Mesendoderm (in vitro differentiated cells): ENCODE measurements at places on chromosomes 7 and 10.

DNA sequence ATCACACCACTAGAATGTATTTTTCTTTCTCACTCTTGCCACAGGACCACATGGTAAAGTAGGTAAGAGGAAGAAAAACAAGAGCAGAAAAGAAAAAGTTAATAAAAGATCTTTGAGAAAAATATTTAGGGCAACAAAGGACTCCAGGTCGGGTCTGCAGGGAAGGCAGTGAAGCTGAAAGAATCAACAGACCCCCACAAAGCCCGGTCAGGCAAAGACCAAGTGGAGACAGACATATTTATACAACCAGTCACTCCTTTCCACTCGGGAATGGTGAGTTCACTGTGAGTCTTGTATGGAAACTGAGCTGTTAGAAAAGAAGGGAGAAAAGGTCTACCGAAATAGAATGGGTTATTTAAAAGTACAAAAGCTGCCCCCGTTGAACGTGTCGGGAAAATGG is 28.0 kb downstream of the RSU1 start:
- no peaks in the 10 kb centered on the region for H3K4me1 ChIP-seq
- H3K27me3 ChIP-seq, result no peaks in the 10 kb centered on the region
- H3K4me3 ChIP-seq, result no peak overlapping the region
- H3K27ac ChIP-seq, result no peak overlapping the region
- H3K36me3 ChIP-seq, result no peaks in the 10 kb centered on the region
- no peak for DNase-seq

DNA sequence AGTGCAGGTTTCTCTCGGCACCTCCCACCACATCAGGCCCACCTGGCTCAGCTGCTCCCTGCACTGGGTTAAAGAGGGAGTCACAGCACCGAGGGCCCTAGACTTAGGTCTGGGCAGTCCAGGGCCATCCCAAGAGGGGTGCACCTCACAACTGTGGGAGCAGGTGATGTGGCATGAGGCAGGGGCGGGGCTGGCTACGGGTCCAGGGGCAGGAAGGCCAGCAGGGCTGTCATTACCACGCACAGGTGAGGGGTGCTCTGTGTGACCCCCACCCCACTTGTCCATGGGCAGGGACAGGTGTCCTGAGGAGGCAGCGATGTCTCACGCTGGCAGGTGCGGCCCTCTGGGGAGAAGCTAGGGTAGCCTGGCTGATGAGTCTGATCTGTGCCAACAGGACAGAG is 40.5 kb upstream of the DPYSL4 start:
- H3K4me3 ChIP-seq, result no peak overlapping the region
- H3K27ac ChIP-seq, result no peak overlapping the region
- H3K4me1 ChIP-seq, result no peaks in the 10 kb centered on the region
- peak; percentile 32 for DNase-seq

- H3K4me3 ChIP-seq, result no peak overlapping the region
- peaks cover 4% of the 10 kb centered on the region for H3K4me1 ChIP-seq
- no peak for DNase-seq
- H3K36me3 ChIP-seq, result no peaks in the 10 kb centered on the region
Measured at GRCh38 chr10:62694537-62695126, 109.9 kb upstream of the ADO start.

- DNase-seq, result peak; percentile 70
- H3K27me3 ChIP-seq, result no peaks in the 10 kb centered on the region
- H3K27ac ChIP-seq, result no peak overlapping the region
- H3K36me3 ChIP-seq, result no peaks in the 10 kb centered on the region
- H3K4me3 ChIP-seq, result no peak overlapping the region
Measured at GRCh38 chr7:78226059-78226719, 427.6 kb downstream of the PHTF2 start.

GRCh38 chr10:77180794-77181193 is 456.8 kb downstream of the KCNMA1 start:
- no peak for DNase-seq
- no peaks in the 10 kb centered on the region for H3K36me3 ChIP-seq
- H3K27me3 ChIP-seq, result no peaks in the 10 kb centered on the region
- no peak overlapping the region for H3K27ac ChIP-seq

GRCh38 chr7:104207348-104207730 is 474 bp downstream of the ORC5 start:
- no peaks in the 10 kb centered on the region for H3K4me1 ChIP-seq
- no peaks in the 10 kb centered on the region for H3K27me3 ChIP-seq
- DNase-seq, result peak; percentile 32
- H3K4me3 ChIP-seq, result peak overlapping the region; percentile 92
- H3K27ac ChIP-seq, result no peak overlapping the region

GRCh38 chr10:95245425-95246055 is 45.3 kb downstream of the PDLIM1 start:
- H3K36me3 ChIP-seq, result peaks cover 6% of the 10 kb centered on the region
- H3K27me3 ChIP-seq, result no peaks in the 10 kb centered on the region
- no peak overlapping the region for H3K27ac ChIP-seq
- H3K4me3 ChIP-seq, result no peak overlapping the region
- peaks cover 7% of the 10 kb centered on the region for H3K4me1 ChIP-seq

DNA sequence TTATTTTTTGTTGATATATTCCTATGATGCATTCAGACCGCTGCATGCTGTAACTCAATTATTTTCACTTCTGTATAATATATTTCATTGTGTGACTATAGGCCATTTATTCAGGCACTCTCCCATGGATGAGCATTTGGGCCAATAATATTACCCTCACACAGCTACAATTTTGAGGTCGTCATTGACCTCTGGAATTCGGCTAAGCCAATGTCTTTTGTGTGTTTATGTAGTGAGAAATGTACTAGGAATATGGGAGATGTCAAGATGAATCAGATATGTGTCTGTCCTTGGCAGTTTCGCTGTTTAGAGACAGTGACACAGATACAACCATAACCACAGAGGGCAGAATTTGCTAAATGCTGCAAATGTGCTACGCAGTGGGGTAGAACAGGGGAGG is 474.2 kb downstream of the ADRA2A start:
- no peaks in the 10 kb centered on the region for H3K27me3 ChIP-seq
- no peaks in the 10 kb centered on the region for H3K36me3 ChIP-seq
- H3K27ac ChIP-seq, result no peak overlapping the region
- no peak overlapping the region for H3K4me3 ChIP-seq
- no peaks in the 10 kb centered on the region for H3K4me1 ChIP-seq

DNA sequence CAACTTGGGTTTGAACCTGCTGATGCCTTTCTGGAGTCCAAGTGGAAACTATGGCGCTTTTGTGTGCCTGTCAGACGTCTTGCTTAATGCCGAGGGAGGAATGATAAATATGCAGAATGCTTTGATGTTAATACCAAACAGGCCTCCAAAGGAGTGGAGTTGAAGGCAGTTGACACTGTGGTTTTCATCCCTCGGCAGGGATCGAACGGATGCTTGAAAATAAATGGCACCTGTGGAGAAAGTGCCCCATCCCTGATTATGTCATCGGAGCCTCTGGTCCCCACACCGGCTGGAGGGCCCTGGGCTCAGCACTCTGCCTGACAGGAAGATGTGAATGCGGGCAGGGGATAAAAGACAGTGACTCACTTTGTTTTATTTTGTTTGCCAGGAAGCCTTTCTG is 148.7 kb upstream of the GPR26 start:
- no peaks in the 10 kb centered on the region for H3K36me3 ChIP-seq
- peak; percentile 26 for DNase-seq
- H3K4me1 ChIP-seq, result peaks cover 3% of the 10 kb centered on the region
- no peak overlapping the region for H3K27ac ChIP-seq

DNA sequence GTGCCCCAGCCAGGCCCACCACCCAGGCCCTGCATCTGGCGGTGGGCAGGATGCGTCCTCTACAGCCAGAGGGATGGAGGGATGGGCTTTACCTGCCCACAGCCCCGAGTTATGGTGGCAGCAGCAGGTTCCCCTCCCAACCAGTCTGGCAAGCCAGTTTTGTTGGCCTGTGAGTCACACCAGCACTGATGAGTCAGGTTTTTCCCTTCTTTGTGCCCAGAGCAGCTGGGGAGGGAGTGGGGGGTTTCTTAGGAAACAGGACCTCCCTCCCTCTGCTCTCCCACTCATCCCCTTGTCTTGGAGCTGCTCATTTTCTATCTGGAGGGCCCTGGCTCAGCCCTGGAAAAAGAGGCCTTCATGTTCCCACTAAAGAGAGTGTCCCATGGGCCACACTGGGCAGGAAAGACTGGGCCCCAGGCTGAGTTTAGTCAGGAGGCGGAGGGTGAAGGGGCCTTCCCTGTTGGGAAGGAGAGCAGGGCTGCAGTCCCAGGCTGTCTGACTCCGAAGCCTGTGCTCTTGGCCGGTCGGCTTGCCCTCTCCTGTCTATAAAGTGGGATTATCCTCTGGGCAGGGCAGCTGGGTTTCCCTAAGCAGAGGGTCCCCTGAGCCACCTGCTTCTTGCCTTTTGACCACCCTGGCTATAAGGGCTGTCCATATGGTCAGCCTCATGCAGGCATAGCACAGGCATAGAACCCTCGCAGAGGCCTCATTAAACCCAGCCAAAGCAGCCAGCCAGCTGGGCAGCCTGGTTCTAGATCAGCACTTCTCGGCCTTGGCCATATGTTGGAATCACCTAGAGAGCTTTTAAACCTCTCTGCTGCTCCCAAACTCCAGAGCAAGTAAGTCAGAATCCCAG is 30.2 kb upstream of the ANKRD2 start:
- peak overlapping the region; percentile 41 for H3K27ac ChIP-seq
- H3K27me3 ChIP-seq, result no peaks in the 10 kb centered on the region
- no peak overlapping the region for H3K4me3 ChIP-seq
- no peaks in the 10 kb centered on the region for H3K36me3 ChIP-seq

DNA sequence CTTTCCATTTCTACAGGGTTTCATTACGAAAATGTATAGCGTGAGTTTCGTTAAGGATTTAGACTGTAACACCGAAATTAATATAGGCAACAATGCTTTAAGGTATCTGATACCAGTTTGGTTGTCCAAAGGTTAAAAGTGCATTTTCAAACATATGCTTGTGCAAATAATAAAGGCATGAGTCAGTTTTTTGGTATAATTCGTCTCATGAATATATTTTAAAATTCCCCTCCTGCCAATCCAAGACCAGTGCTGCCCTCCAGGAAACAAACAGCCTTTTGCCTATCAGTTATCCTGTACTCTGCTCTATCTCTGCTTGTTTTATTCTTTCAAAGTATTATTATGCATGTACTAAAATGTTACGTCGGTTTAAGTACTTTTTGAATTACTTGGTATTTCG is 2.0 kb downstream of the LCOR start:
- no peaks in the 10 kb centered on the region for H3K36me3 ChIP-seq
- no peaks in the 10 kb centered on the region for H3K27me3 ChIP-seq
- no peak for DNase-seq
- no peak overlapping the region for H3K4me3 ChIP-seq
- no peaks in the 10 kb centered on the region for H3K4me1 ChIP-seq

DNA sequence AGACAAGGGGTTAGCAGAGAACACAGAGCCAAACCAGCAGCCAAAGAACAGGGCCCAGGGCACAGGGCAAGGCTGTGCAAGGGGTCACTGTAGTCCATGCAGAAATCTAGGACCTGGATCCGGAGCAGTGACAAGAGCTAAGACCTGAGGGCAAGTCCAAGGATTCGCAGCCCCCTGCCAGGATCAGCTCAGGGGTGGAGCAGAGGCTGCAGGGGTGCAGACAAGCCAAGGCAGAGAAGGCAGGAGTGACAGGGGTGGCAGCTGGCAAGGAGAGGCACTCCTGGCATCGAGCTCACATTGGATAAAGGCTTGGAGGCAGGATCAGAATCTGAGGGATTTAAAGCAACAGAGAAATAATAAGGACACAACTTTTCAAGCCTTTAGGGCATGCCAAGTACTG is 80.7 kb upstream of the NANOS1 start:
- no peaks in the 10 kb centered on the region for H3K4me1 ChIP-seq
- no peak overlapping the region for H3K27ac ChIP-seq
- no peaks in the 10 kb centered on the region for H3K36me3 ChIP-seq
- H3K4me3 ChIP-seq, result no peak overlapping the region
- H3K27me3 ChIP-seq, result no peaks in the 10 kb centered on the region

DNA sequence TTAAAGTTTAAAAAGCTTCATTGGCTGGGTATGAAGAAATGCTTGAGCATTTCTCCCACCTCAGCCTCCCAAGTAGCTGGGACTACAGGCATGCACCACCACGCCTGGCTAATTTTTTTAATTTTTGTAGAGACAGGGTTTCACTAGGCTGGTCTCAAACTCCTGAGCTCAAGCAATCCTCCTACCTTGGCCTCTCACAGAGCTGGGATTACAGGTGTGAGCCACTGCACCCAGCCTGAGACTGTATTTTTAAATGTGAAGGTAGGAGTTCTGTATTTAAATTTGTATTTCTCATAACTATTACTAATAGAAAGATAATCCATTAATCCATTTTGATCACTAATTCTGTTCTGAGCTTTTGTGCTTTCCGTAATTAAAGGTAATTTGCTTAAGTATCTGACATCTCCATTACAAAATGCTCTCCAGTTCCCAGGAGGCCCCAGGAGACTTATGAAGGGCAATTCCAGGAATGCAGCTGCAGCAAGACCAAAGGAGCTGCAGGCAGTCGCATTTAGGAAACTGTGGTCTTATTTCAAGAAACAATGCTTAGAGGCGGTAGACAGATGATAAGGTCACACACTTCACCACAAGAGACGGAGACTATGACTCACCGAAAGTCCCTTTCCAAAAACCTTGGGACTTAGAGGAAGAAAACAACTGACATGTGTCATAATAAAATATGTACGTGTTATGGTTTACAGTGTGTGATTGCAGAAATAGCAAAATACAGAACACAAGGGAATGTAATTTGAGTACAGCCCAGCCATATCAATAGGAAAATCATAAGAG is 23.3 kb downstream of the YAE1 start:
- H3K27me3 ChIP-seq, result no peaks in the 10 kb centered on the region
- no peaks in the 10 kb centered on the region for H3K36me3 ChIP-seq
- H3K4me3 ChIP-seq, result no peak overlapping the region
- peak; percentile 98 for DNase-seq
- H3K27ac ChIP-seq, result peak overlapping the region; percentile 84

DNA sequence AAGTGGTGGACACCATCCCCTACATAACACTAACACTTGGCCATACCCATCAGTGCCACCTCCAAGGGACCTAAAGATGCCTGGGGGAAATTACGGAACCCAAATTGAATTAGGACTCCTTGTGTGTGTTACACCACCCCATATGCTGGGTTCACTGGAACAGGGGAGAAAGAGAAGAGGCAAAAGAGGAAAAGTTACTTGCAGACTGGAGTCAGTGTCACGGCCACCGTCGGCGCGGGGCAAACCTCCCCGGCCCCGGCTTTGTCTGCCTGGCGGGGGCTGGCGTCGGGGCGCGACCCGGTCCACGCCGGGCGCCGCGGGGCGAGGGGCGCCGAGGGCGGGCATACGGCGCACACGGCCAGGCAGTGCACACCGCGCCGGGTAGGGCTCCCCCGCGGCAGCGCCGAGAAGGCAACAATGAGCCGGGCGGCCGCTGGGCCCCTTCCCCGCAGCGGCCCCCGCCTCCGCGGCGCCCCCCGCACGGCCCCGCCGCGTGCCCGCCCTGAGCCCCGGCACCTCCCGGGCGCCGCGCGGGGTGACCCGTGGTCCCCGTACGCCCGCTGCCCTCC is 171.1 kb downstream of the FAM107B start:
- no peaks in the 10 kb centered on the region for H3K36me3 ChIP-seq
- H3K27ac ChIP-seq, result no peak overlapping the region
- H3K4me3 ChIP-seq, result peak overlapping the region; percentile 66
- no peak for DNase-seq
- no peaks in the 10 kb centered on the region for H3K27me3 ChIP-seq

GRCh38 chr10:61059636-61060035 is 115.7 kb upstream of the RHOBTB1 start:
- H3K27ac ChIP-seq, result no peak overlapping the region
- H3K27me3 ChIP-seq, result no peaks in the 10 kb centered on the region
- no peaks in the 10 kb centered on the region for H3K36me3 ChIP-seq
- no peak overlapping the region for H3K4me3 ChIP-seq
- DNase-seq, result no peak
- no peaks in the 10 kb centered on the region for H3K4me1 ChIP-seq
